Sciatic nerve (tissue), 2 donors: ENCODE measurements at places on chromosomes 12 and 14. TPM values are rescaled to one million over a fixed set of nuclear protein-coding genes. Genes with fewer than 3 reads are reported as not detected.

DNA sequence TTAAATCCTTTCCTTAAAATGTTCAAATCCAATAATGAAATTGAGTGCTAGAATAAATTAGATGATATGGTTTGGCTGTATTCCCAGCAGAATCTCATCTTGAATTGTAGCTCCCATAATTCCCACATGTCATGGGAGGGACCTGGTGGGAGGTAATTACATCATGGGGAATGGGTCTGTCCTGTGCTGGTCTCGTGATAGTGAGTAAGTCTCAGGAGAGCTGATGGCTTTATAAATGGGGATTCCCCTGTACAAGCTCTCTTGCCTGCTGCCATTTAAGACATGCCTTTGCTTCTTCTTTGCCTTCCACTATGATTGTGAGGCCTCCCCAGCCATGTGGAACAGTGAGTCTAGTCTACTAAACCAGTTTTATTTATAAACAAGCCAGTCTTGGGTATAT lies 508.5 kb downstream of the ETNK1 start:
- DNase-seq, result no peak

Gene PPP1R36
- total RNA-seq, result 2.5 TPM

Gene TOX4
- total RNA-seq, result 60.0 TPM

DNA sequence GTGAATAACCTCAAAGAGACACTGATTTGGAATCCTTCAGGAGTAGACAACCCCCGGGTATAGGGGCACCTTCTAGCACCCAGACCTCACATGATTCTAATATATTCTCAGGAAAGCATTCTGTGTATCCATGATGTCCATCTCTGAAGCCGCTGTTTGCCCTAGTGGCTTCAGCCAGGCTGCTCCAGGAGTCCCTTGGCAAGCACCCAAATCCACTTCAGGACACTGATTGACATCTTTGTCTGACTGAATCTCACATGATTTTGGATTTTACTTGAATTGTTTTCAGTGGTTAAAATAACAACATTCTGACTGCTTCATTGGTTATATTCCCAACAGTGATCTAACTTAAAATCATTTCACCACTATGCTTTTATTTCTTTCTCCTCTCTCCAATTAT lies 390.5 kb upstream of the CLEC14A start:
- no peak for DNase-seq

- peak; percentile 72 for DNase-seq
Measured at GRCh38 chr14:34322940-34323418, 139.1 kb downstream of the SPTSSA start.

DNA sequence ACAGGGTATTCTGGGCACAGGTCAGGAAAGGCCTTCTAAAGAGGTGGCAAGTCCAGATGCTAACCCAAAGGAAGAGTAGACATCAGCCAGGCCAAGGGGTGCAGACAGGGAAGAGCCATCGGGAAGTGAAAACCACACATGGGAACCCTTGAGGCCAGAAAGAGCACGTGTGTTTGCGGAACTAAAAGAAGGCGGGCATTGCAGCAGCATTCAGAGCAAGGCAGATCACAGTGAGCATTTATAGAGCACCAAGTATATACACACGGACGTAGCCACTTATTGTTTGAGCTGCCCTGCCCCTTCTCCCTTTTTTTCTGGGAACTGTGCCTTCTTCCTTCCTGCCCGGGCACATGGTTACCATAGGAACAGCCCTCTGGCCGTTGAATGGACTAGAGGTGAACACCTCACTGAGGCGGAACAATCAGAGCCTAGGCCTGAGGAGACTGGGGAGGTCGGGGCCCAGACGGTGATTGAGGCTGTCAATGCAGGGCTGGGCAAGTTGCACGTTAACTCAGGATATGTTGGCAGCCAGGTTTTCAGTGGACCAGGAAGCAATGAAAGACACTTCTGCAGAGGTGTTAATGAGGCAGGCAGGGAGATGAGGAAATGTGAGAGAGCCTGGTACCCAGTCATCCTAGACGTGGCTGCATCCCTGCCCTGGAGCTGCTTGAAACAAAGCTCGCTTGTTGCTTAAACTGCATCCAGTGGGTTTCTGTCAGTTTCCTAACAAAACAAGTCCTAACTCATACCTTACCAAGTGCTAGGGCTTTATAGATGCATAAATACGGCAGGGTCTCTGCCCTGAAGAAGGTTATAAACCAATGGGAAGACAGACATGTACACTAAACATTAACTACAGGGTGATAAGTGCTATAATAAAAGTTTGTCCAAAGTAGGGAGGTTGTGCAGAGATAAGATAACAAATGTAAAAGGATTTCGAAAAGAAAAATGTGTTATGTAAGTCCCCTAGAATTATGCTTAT lies 34.2 kb downstream of the MOAP1 start:
- no peak for DNase-seq

Gene TGFB3
- total RNA-seq, result 31.7 TPM

Gene HNF1A
- not detected for total RNA-seq

DNA sequence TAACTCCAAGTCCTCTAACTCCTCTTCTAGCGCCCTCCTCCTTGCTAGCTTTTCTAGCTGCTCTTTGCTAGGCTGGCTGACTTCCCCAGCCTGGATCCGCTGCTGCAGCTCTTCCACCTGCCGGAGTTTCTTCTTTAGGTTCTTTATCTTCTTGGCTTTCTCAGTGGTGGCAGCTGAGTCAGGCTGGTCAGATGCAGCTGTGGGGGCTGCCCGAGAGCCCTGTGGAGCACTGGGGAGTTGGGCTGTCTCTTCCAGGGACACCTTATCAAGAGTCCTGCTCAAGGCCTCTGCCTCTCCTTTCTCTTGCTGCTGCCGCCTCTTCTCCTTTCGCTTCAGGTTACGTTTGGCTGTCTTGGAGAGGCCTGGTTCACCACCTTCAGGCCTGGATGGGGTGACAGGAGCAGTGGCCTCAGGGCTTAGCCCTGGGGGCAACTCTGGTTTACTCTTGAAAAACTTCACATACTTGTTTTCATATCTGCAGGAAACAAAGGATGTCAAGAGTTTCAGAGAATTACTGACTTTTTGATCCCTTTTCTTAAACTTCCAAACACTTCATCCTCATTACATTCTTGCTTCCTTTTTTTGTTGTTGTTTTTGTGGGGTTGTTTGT lies 25.7 kb downstream of the PYM1 start:
- no peak for DNase-seq

- no peak for DNase-seq
Measured at GRCh38 chr12:53869500-53869899, 69.1 kb upstream of the HOXC13 start.

- DNase-seq, result no peak
Measured at GRCh38 chr12:94829552-94829951, 173.9 kb downstream of the NDUFA12 start.

GRCh38 chr12:55642267-55642666 lies 5.6 kb downstream of the OR10P1 start:
- no peak for DNase-seq

- DNase-seq, result no peak
Measured at GRCh38 chr14:102418169-102418852, 55.6 kb downstream of the TECPR2 start.

DNA sequence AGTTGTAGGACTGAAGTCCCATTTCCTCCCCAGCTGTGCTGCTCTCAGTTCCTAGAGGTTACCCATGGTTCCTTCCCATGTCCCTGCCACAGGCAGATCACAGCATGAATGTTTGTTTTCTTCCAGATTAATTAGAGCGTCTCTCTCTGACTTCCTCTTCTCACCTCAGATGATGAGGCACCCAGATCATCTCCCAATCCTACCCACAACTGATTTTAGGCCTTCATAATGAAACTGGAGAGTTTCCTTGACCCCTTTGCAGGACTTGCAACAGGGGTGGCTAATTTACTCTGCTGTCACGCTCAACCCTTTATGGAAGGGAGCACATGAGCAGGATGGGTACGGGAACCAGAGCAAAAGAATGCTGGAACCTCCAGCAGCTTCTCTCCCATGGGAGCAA lies 32.1 kb upstream of the TXNRD1 start:
- DNase-seq, result no peak

Gene PRMT5
- total RNA-seq, result 44.6 TPM

DNA sequence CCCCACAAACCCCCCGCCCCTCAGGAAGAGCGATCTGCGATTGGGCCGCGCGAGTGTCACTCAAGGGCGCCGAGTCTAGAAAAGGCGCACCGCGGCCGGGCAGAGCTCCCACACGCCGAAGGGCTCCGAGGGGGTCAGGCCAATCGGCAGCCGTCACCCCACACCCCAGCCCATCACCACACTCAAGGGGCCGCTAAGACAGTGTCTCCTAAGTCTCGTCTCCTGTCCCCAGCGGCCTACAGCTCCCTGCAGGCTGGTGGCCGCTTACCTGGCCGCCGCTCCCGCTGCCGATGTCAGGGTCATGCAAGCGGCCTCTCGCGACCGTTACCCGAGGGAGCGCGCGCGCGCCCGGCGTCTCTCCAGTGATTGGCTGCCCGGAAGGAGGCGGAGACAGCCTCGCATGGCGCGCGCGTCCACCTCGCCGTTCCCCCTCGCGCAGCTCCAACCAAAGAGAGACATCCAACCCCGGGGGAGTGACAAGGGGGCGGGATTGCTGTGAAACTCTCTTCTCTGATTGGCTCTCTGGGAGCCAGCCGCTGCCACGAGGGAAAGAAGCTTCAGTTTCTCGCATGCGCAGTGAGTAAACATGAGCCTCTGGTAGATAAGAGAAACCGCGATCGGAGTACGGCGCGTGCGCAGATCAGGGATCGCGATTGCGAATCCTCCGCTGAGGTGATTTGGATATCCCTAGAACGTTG lies at the start of the genes MPHOSPH9 and MTRFR:
MPHOSPH9 (minus strand) TSS at position 335 of the 698 bp plus-strand sequence. CDS start 2,777 bp downstream, outside the sequence.
MTRFR (plus strand) TSS at position 630 of the 698 bp plus-strand sequence. CDS start 20,239 bp downstream, outside the sequence.
- DNase-seq, result peak; percentile 98

- DNase-seq, result no peak
Measured at GRCh38 chr14:85634205-85634604, 104.3 kb downstream of the FLRT2 start.

Gene CCND2
- total RNA-seq, result 130 TPM

DNA sequence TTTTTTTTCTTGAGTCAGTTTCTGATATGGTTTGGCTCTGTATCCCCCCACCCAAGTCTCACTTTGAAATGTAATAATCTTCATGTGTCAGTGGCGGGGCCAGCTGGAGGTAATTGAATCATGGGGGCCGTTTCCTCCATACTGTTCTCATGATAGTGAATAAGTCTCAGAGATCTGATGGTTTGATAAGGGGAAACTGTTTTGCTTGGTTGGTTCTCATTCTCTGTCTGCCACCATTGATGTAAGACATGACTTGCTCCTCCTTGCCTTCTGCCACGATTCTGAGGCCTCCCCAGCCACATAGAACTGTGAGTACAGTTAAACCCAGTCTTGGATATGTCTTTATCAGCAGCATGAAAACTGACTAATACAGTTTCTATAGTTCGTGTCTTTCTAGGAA lies 42.9 kb downstream of the WNK1 start:
- no peak for DNase-seq

GRCh38 chr14:104800771-104801519 lies at the start of gene ZBTB42:
TSS of gene ZBTB42 (plus strand) at chr14:104801101. CDS start at chr14:104801198, 97 bp downstream.
- DNase-seq, result no peak

- DNase-seq, result no peak
Measured at GRCh38 chr14:28782301-28782700, 15.7 kb downstream of the FOXG1 start.

DNA sequence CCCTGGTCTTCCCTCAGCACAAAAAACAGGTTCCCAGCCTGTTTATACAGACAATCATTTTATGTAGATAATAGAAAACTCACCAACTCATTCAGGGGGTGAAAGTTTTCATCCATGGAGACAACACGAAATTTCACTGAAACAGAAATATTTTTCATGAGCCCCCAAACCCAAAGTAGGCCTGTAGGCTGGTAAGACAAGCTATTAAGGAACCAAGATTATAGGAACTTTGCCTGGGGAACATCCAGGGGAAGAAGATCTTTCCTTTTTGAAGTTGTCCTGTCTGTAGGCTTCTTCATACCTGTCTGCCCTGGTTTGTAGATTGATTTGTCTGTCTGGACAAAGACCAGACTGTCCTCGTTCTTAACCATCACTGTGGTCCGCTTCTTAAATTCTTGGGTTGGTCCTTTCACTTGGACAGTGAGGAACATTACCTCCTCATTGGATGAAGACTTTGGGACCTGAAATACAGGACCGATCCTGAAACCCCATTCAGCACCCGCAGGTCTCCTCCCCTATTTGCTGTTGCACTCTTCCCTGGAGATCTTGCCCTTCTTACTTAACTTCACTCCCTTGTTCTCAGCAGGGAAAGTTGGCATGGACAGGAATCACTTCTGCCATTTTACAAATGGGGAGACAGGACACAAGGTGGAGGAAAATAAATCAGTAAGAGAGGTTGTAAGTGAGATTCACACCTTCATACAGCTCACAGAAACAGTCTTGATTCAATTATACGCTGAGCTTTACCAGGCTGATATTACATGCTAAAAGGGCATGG lies 3.5 kb downstream of the A2M start:
- no peak for DNase-seq

Gene SERPINA1
- total RNA-seq, result 28.5 TPM

DNA sequence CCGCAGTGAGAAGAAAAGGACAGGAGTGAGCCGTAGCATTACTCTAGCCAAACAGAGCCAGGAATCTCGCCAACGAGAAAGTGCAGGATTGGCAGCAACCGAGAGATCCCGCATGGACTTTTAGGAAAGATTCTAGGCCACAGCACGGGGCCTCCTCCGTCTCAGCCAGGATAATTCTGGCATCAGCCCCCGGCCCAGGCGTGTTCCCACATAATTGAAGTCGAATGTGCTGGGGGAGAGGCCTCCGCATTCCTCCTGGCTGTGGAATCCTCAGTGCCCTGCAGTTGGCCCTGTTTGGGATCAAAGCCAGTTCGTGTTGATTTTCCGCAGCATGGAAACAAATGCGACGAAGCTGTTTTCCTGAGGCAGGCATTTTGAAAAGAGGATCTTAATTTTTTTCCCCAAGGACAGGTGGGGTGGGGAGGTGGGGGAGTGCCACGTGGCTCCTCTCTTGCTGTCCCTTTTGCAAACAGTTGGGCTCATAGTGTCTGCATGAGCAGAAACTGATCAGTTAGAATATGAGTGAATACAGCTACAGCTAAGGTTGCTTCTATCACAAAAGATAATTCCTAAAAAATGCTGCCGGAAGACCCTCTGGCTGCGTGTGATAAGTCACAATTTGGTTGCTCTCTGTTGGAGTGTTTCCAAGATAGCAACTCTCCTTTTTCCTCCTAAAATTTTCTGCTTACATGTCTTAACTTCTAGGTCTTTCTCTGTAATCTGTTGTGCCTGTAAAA lies 37.3 kb upstream of the ATXN2 start:
- DNase-seq, result peak; percentile 84

DNA sequence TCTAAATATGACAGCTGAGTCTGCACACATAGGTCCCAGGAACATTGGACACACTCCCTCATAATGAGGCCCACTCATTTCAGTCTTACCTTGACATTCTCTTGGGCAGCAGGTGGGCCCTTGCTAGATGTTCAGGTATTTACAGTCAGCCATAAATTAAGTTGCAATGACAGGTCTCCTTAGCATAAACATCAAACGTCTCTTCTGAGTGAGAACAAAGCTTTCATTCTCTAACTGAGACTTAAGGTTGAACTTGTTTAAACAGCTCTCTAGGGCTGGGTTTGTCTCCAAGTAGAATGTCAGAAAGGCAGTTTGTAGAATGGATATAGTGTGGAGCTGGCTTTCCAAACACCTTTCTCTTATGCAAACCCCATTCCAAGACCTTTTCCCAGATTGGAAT lies 10.3 kb downstream of the ACVR1B start:
- no peak for DNase-seq

GRCh38 chr12:1205512-1206060 lies 214.6 kb downstream of the ERC1 start:
- DNase-seq, result no peak

GRCh38 chr12:40515041-40515816 lies 177.0 kb upstream of the CNTN1 start:
- DNase-seq, result no peak

- DNase-seq, result no peak
Measured at GRCh38 chr12:104603545-104603973, 146.8 kb downstream of the CHST11 start.

GRCh38 chr14:99530407-99531155 lies 49.4 kb downstream of the CCNK start:
- no peak for DNase-seq

Gene RDH5
- 23.3 TPM for total RNA-seq
